ENCODE measurements at places on chromosomes 11 and 22. TPM values are rescaled to one million over a fixed set of nuclear protein-coding genes. Genes with fewer than 3 reads are reported as not detected.

GRCh38 chr22:41367039-41367679 is 14.6 kb upstream of the TEF start:
- peak; percentile 99 for DNase-seq

DNA sequence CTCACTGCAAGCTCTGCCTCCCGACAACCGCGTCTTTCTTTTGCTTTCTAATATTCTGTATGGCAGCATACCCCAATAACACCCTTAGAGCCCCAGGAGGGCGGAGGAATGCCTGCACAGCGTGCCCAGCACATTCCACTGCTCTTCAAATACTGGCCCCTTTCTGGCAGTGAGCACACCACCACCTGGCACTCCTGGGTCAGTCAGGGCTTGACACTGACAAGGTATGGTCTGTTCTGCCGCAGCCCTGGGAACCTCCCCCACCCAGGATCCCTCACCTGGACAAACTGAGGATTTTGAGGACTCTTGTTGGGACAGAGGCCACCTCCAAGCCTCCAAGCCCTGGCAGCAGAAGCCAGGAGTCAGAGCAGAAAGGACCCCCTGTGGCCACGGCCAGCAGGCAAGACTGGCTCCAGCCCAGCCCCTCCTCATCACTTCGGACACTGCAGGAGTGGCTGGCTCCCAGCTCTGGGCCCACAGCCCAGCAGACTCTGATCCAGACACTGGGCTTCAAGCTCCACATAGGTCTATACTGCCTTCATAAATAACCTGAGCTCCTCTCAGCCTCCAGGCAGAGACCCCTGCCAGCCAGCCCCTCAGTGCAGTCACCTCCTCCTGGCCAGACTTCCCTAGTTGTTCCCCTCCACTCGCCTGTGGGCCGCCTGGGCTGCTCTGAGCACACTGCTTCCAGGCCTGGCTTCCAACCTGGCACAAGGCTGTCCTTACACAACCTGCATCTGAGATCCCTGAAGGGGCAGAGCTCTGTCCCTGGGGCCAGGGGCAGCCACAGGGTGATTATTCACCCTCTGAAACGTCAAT is 14.5 kb downstream of the CARS1 start:
- no peak for DNase-seq

DNA sequence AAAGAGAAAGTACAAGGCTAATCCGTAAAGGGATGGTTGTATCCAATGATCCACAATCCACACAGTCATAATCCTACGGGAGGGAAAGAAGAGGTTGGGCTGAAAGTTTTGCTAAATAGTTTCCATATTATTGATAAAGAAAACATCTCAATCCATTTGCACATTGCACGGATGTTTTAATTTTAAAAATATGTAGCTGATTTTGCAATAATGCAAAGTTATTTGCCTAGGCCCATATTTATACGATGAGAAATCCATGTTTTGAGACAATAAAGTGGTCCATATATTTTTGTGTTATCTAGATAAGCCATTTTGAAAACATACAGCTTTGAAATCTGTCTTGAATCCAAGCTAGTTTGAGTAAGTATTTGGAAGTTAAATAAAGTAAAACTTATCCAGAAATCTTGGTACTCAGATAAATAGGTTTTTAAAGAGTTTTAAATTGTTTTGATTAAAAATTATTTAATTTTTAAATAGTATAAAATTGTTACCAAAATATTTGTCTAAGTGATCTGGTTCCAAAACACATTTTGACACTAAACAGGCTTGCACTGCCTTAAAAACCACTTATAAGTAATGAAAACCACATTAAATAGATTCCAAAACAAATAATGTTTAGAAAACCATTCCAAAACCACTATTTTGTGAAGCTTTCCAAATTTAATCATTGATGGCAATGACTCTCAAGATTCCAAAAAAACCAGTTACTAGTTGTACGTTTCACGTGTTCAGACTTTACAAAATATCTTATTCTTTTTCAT is 38.2 kb upstream of the PAMR1 start:
- DNase-seq = peak; percentile 65

DNA sequence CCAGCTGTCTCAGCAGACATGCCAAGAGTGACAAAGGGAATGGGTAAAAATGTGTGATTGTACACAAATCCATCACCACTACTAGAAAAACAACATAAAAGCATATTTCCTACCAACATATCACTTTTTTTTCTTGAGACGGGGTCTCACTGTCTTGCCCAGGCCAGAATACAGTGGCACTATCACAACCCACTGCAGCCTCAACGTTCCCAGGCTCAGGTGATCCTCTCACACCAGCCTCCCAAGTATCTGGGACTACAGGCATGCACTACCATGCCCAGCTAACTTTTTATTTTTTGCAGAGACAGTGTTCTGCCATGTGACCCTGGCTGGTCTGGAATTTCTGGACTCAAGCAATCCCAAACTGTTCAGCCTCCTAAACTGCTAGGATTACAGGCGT is 5.2 kb downstream of the MTMR2 start:
- DNase-seq = no peak

DNA sequence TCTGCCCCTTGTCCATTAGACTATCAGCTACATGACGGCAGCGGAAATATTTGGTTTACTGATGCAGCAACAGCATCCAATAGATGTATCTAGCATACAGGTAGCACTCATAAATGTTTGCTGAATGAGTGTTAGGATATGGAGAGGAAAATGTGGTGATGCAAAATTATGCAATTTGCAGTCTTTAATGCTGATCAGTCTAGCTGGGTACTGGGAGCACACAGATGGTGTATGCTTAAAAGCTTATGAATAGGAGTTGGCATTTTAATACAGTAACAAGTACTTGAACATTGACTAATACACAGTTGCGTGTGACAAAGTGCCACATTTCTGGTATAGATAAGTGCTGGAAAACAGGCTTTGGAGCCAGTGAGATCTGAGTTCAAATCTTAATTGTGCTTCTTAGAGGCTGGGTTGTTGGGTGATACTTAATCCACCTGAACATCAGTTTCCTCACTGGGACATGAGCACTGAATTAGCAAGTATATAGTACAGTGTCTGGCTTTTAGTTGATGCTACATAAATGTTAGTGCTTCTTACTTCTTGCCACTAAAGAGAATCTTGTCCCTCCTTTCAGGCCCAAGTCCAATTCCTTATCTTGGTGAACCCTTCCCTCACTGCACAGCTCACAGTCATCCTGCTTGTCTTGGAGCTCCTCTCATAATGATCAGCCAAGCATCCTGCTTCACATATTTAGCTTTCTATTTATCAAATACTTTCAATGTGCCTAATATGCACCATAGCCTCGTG is 99.6 kb downstream of the TIMP3 start:
- no peak for DNase-seq

GRCh38 chr11:60370811-60371298 is 7.5 kb upstream of the MS4A7 start:
- peak; percentile 75 for DNase-seq

DNA sequence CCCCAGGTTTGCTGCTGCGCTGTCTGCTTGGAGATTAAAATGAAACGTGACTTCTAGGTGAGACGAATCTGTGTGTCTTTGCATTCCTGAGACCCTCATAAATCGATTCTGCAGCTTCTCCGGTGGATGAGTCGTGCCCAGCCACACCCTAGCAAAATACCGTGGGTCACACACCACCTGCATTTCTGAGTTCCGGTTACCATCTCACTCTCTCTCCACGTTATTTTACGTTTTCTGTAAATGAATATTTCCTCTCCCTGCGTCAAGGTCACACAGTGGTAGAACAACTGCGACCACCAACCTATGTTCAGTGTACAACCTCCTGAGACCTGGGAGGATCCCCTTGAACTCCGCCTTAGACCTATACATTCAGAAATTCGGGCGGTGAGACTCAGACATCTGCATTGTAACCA is 1.1 kb downstream of the YWHAH start:
- no peak for DNase-seq

DNA sequence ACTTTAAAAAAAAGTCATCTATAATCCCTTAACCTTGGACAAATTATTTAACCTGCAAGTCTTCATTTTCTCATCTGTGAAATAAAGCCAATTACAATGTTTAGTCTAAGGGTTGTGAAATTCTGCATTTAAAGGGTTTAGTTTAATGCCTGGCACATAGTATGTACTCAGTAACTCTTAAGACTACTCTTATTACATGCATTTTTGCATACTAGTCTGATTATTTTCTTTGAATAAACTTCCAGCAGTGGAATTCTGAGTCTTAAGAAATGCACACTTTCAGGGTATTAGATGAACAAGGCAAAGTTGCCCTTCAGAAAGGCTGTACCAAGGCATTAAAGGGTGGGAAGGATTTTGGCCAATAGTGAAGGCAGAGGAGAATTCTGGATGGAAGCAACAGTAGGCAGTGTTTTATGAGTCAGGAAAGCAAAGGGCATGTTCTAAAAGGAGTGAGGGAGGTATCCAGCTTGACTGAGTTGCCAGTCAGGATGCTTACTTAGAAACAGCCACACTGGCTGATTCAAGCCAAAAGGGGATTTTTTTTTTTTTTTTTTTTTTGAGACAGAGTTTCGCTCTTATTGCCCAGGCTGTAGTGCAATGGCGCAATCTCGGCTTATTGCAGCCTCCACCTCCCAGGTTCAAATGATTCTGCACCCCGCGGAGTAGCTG is 50.5 kb downstream of the SWAP70 start:
- no peak for DNase-seq

DNA sequence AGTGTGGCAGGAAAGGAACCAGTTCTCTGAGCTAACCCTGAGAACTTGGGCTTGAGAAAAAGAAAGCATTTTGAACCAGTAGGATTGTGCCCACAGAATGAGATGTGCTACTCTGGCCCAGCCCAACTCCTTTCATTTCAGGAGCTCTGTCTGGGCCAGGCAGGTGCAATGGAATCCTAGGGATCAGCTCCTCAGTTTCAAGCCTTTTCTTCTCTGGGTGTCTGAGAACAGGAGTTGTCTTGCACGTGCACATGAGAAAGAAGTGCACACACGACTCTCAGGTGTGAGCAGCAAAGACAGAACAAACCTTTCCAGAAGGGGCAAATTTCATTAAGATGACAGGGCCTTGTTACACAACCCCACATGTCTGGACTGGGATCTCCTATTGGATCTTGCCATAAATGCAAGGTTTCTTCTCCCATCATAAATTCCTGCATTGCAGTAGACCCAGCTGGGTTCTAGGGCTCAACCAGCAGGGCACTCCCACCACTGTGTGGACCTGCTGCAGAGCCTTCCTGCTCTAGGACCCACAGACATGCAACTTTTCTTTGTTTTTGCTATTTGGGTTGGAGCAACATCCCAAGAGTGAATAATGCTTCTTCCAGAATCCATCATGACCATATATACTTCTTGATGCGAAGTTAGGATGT is 24.5 kb upstream of the GGTLC2 start:
- DNase-seq = no peak

GRCh38 chr11:113386866-113387265 is 713 bp upstream of the ANKK1 start:
- no peak for DNase-seq

DNA sequence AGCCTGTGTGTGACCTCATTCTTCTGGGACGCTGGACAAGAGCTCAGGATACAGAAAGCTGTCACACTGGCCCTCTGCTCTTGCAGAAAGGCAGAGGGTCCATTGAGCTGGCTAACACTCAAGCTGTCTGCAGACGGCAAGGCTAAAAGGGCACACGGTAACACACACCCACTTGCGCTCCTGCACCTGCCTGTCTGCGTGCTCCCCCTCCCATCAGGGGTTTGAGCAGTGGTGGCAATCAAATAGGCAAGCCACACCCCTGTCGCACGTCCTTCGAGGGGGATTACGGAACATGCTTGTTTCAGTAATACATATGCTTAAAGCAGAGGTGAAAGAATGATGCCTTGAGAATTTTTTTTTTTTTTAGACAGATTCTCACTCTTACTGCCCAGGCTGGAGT is 7.1 kb upstream of the QSER1 start:
- no peak for DNase-seq

- peak; percentile 83 for DNase-seq
These were observed 565 bp downstream of the GAS2L1 start for GRCh38 chr22:29306835-29307595.

- DNase-seq = no peak
These were observed 503.8 kb downstream of the BRD1 start for GRCh38 chr22:49323751-49324415.

- no peak for DNase-seq
These were observed 47.1 kb downstream of the ZNRF3 start for GRCh38 chr22:28930357-28931007.

DNA sequence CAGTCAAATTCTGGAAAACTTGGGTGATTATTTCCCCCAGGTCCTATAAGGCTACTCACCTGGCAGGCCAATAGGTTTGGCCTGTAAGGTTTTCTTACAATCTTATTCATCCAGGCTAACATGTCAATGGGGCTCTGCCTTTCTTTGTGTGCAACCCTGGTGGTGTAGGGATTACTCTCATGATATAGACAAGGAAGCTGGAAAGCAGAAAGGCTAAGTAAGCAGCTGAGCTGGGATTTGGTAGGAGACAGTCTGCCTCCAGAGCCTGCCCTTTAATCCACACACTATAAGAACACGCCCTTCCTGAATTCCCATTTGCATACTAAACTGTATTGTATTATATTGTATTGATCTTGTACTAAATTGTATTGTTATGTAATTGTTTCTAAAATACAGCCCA is 373.3 kb upstream of the CCDC90B start:
- DNase-seq = no peak

GRCh38 chr22:49021926-49022815 is 805.5 kb downstream of the BRD1 start:
- DNase-seq = no peak

GRCh38 chr11:117940736-117941135 is 11.5 kb upstream of the TMPRSS13 start:
- no peak for DNase-seq

DNA sequence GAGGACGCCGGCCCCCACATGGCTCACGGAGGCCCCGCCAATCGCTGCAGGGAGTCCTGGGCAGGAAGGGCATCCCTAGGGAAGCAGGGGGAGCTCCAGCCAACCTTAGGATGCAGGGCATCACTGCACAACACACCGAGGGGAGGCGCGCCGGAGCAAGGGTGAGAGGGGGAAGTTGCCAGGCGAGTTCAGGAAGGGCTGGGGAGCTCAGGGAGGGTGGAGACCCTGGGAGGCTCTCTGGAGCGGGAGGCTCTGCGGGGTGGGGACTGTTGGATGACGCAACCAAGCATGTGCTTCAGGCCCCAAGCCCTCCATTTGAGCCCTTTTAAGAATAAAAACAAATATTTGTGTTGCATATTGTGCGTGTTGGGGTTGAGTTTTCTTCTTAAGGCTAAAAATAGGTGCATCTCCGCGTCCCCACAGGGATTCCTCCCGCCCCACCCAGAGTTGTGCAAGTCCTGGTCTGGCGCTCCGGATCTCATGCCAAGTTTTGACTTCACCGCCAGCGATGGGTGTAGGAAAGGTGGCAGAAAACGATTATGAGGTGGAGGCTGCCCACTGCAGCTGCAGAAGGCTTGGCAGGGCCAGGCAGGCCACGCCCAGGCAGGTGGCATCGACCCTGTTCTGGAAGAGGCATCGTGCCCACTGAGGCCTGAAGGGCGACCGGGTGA is 65.2 kb downstream of the WNT7B start:
- DNase-seq = peak; percentile 36

- DNase-seq = peak; percentile 47
These were observed 10.6 kb downstream of the TSPAN32 start for GRCh38 chr11:2312232-2313042.

The FXYD2 gene
- 0.45 TPM for total RNA-seq

The RAC2 gene
- 50.4 TPM for total RNA-seq

The FHIP1B gene
- total RNA-seq = 39.3 TPM

The C11orf91 gene
- not detected for total RNA-seq

The OR2AG1 gene
- total RNA-seq = not detected

The EFCAB6 gene
- 0.29 TPM for total RNA-seq

The SCN2B gene
- not detected for total RNA-seq

The P4HA3 gene
- not detected for total RNA-seq

The RNH1 gene
- 130 TPM for total RNA-seq

All from stomach (tissue), 19 donors.